NCI-H1105 (cell line): ENCODE measurements at places on chromosomes 11 and 22.

GRCh38 chr11:114001416-114001815 is 26.5 kb downstream of the HTR3A start:
- no peak for DNase-seq

- DNase-seq: no peak
Observed at GRCh38 chr22:30824096-30824495, 129.4 kb downstream of the OSBP2 start.

- peak; percentile 60 for DNase-seq
Observed at GRCh38 chr11:92707665-92708064, 261.8 kb upstream of the MTNR1B start.

GRCh38 chr11:78310500-78310909 is 107.1 kb downstream of the GAB2 start:
- no peak for DNase-seq

DNA sequence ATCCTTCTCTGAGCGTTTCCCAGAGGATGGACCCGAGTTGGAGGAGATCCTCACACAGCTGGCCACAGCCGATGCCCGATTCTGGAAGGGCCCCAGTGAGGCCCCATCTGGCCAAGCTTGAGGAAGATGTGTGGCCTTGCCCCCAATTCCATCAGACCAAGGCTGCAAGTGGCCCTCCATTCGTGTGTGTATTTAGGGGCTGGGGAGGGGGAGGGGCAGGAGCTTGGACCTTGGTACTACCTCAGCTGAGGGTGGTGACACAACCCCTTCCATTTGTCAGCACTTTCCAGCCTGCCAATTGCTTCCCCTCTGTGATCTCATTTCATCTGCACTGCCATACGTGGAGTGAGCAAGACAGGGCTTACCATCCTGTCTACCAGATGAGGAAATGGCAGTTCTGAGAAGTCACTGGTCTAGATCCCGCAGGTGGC is 1.3 kb upstream of the BBS1 start:
- no peak for DNase-seq
